ENCODE measurements at places on chromosomes 11 and 22. TPM values are rescaled to one million over a fixed set of nuclear protein-coding genes. Genes with fewer than 3 reads are reported as not detected.

Gene HTR3A
- not detected for total RNA-seq

Gene CCDC157
- 2.3 TPM for total RNA-seq

Gene PTGDR2
- 0.44 TPM for total RNA-seq

Gene ASCL2
- not detected for total RNA-seq

Gene C11orf87
- not detected for total RNA-seq

Gene PANX3
- not detected for total RNA-seq

Gene KDM4F
- total RNA-seq = not detected

Gene OR51B2
- total RNA-seq = not detected

Gene OR6T1
- total RNA-seq = not detected

Gene OR2AG2
- 0.15 TPM for total RNA-seq

Gene CCDC15
- total RNA-seq = 3.6 TPM

Gene SMC1B
- not detected for total RNA-seq

Gene SCGB1C1
- not detected for total RNA-seq

Gene ADAMTS8
- total RNA-seq = 8.9 TPM

Gene MYBPC3
- not detected for total RNA-seq

Gene OR8A1
- not detected for total RNA-seq

Gene RIMBP3C
- total RNA-seq = 0.15 TPM

Gene RIBC2
- total RNA-seq = under 0.01 TPM

Gene MYRF
- 0.17 TPM for total RNA-seq

Gene BATF2
- total RNA-seq = 1.0 TPM

Gene KRTAP5-1
- not detected for total RNA-seq

Gene PPFIA1
- 39.2 TPM for total RNA-seq

Gene PELI3
- 28.0 TPM for total RNA-seq

Gene POTEH
- not detected for total RNA-seq

Gene SAA1
- not detected for total RNA-seq

Gene SYNGR1
- 16.2 TPM for total RNA-seq
